Fibroblast of skin of right biceps (primary cell): ENCODE measurements at places on chromosomes 7 and 10.

DNA sequence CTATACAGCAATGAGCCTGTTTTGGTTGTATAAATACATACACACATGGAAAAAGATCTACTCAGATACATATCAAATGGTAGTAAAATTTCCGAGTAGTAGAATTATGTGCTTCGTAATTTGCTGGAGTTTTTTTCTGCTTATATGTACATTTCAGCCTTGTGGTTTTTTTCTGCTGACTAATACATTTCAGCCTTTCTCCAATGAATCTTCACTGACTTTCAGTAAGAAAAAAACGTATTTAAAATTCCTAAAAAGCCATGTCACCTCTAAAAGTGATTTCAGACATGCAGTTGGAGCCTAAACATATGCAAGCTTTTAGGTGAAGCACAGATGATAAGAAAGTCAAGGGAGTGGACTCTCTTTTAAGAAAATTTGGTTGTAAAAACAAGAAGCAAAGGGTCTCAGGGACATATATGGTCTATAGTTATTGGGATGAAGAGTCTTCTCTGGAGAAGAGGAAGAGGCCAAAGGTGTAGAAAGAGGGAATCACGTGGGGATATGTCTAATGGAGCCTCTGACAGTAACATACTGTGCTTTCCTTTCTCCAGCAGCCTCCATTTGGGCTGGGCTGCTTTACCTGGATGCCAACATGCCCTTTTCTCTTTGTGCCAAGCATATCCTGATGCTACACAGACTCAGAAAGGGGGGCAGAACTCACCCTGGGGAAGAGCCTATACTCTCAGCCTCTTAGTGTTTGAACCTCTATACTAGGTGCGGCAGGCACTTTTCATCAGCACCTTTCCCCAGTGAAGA is 2.4 kb downstream of the AMPH start:
- peak; percentile 92 for DNase-seq

GRCh38 chr10:3853547-3854303 is 68.7 kb upstream of the KLF6 start:
- DNase-seq = no peak

DNA sequence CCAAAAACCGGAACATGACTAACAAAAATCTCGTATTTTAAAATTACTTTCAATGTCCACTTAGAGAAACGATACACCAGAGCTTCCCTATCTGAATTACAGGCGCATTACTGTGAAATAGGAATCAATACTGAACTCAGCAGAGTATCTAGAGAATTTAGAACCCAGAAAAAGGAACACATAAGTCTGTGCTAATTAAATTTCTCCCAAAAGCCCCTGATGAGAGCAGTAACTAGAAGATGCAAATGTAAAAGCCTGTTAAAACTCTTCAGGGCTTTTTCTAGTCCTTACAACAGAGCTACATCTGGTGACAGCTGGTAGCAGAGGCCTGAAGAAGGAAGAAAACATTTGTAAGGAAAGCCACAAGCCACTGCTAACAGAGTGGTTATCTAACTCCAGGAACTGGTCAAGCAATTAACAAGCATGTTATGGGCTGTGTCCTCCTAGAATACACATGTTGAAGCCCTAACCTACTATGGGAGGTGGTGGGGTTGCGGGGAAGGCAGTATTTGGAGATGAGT is 24.2 kb downstream of the ITIH5 start:
- no peak for DNase-seq

GRCh38 chr10:1102416-1102815 is 46.2 kb downstream of the WDR37 start:
- DNase-seq = no peak

GRCh38 chr10:111944331-111944730 is 239.2 kb downstream of the GPAM start:
- DNase-seq = no peak

GRCh38 chr10:86329093-86329710 is 37.4 kb downstream of the GRID1 start:
- no peak for DNase-seq

- DNase-seq = no peak
These were observed 85.4 kb upstream of the GSDME start for GRCh38 chr7:24842449-24843241.

GRCh38 chr10:81182296-81182695 is 644.6 kb downstream of the SH2D4B start:
- DNase-seq = no peak

GRCh38 chr7:50738932-50739331 is 43.8 kb downstream of the GRB10 start:
- DNase-seq = no peak

GRCh38 chr7:15729746-15730145 is 43.3 kb upstream of the MEOX2 start:
- DNase-seq = no peak

- no peak for DNase-seq
These were observed 62.9 kb downstream of the PTTG1IP2 start for GRCh38 chr7:90532231-90532929.

DNA sequence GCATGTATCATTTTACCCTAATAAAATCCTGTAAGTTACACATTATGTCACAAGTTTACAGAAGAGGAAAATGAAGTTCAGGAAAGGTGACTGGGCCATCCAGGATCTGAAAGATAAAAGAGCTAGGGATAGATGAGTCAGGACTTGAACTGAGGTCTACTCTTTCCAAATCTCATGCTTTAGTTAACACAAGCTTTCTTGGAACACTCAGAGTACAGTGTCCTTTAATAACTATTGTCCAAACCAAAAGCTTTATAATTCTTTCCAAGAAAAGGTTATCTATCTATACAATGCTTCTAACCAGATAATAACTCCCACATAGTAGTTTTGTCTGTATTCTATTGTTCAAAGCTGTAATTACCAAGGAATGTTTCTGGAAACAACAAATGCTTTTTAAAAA is 164.6 kb downstream of the LRRN3 start:
- no peak for DNase-seq

GRCh38 chr7:5414916-5415315 is 8.7 kb downstream of the TNRC18 start:
- DNase-seq = peak; percentile 56

DNA sequence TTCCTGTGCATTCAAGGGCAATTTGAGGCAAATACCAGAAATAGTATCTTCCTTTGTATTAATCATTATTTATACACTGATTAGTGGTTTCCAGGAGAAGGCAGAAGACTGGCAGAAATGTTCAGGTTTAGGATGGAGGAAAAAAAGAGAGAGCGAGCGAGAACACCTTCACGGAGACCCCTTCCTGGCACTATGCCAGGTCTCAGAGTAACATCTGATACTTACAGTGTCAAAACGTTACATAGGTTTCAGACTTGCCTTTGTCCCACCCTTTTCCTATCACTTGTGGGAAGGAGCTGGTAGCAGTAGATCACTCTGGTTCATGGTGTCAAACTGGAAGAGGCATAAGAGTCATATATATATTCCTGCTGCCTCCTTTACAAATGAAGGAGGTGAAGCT is 652 bp downstream of the OR2A12 start:
- no peak for DNase-seq

DNA sequence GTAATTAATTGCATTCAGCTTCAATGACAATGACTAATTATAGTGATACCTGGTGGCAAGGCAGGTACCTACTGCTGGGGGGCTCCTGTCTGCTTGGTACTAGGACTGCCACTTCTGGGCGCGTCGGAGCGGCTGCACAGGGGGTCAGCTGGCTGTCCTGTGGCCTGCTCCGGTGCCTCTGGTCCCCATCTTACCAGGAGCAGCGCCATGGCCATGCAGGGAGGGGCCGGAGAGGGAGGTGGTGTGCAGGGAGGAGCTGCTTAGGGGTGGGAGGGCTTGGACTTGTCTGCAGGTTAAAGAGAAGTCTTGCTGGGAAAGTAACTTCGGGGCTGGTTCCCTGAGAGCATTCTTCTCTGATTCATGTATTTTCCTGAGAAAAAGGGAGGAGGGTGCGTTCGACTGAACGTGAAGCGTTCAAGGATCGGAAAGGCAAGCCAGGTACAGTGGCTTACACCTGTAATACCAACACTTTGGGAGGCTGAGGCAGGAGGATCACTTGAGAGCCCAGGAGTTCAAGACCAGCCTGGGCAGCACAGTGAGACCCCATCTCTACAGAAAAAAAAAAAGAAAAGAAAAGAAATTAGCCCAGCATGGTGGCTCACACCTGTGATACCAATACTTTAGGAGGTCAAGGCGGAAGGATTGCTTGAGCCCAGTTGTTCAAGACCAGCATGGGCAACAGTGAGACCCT is 15.4 kb downstream of the CUX1 start:
- no peak for DNase-seq

DNA sequence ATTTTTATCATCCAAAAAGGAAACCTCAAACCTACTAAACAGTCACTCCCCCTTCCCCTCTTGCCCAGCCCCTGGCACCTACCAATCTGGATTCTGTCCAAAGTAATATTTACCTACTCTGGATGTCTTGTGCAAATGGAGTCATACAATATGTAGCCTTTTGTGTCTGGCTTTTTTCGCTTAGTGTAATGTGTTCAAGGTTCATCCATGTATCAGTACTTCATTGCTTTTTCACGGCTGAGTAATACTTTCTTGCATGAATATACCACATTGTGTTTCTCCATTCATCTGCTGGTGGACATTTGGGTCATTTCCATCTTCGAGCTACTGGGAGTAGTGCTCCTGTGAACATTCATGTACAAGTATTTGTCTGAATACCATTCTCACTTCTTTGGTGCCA is 113.6 kb downstream of the EEPD1 start:
- no peak for DNase-seq

DNA sequence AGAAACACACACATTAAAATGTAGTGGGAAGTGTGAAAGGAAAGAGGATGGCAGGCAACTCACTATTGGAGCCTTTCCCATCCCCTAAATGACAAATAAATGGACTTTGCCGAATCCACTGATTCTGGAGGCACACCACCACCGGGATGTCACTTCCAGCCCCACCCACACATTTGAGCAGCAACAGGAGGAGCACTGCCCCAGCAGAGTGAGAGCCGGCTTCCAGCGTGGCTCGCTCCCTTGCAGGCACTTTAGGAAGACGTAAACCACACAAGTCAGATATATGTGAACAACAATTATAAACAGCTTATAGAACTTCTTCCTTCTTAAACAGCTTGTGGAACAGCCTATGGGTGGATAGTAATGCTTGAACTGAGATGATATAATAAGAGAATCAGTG is 191.0 kb downstream of the DGKI start:
- DNase-seq = no peak

DNA sequence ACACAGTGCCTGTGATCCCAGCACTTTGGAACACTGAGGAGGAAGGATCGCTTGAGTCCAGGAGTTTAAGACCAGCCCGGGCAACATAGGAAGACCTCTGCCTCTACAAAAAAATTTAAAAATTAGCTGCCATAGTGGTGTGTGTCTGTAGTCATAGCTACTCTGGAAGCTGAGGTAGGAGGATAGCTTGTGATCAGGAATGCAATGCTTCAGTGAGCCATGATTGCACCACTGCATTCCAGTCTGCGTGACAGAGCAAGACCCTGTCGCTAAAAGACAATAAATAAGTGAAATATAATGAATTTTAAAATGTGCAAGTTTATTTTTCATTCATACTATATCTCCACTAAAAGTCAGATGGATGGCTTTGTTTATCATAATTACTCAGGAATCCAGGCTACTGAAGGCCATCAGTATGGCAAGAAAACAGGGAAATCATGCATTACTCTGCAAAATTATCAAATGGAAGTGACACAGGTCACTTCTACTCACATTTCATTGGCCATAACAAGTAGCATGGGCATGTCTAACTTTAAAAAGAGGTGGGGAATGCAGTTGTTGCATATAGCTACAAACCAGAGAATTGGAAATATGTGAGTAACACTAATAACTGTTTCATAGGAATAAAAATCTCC is 32.9 kb upstream of the FAM3C start:
- DNase-seq = peak; percentile 77

- DNase-seq = no peak
These were observed 74.4 kb downstream of the MYL10 start for GRCh38 chr7:101554584-101555268.

- no peak for DNase-seq
These were observed 22.7 kb downstream of the CCNY start for GRCh38 chr10:35359056-35359455.

GRCh38 chr10:99233689-99234037 is 2.0 kb downstream of the HPSE2 start:
- DNase-seq = no peak

DNA sequence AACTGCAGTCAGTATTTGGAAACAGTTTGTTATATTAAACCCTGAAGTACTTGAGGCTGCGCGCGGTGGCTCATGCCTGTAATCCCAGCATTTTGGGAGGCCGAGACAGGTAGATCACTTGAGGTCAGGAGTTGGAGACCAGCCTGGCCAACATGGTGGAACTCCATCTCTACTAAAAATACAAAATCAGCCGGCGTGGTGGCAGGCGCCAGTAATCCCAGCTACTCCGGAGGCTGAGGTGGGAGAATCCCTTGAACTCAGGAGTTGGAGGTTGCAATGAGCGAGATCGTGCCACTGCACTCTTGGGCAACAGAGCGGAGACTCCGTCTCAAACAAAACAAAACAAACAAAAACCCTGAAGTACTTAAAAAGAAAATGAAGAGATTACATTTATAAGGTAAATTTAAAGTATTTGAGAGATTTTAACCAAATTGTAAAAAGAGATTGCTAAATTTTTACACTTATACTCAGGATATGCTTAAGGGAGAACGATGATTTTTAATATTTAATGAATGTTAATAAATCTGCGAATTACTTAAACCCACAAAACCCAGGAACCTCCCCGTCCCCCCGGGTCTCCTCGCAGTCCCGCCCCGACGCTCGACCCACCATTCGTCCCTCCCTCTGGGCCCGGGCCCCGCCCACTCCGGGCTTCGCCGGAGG is 425 bp upstream of the MTG1 start:
- no peak for DNase-seq

DNA sequence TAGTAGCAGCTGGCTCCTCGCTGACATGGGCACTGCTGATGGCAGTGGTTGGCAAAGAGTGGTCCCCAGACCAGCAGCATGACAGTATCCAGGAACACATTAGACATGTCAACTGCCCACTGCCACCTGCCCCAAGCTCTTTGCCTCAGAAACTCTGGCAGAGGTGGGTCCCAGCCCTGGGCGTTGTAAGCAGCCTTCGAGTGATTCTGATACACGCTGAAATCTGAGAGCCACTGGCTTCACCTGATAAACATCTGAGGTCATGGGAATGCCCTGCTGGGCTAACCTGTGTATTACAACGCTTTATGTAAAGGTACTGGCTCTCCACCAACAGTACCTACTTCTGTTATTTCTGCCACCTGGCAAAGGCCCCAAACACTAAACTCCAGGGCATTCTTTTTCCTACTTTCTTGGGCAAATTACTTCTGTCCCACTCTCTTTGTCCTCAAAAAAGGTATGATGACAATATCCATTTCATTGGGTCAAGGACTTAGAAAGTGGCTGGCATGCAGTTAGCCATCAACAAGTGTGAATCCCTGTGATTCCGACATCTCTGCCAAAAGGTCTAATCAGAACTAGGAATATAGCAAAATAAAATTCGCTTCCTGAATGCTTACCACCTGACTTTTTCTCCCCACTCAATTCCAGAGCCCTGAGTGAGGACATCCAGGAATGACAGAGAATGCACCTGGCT is 9.2 kb downstream of the SGMS1 start:
- no peak for DNase-seq

DNA sequence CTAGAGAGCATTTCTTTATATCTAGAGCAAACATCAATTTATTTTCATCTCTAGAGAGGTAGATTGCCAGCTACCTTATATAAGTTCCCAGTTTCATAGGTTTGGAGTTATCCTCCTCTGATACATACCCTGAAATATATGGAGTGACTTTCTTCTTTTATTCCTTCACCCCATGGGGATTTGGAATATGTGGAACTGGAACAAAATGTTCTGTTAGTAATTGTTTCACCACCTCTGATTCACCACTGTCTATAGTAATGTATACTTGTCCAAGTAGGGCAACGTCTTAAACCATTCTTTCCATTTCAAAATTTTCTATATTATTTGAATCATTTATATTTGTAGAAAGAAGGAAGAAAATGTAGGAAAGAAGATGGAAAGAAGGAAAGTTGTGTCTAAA is 511.2 kb upstream of the KCND2 start:
- DNase-seq = no peak
